ENCODE measurements at places on chromosomes 4 and X.

DNA sequence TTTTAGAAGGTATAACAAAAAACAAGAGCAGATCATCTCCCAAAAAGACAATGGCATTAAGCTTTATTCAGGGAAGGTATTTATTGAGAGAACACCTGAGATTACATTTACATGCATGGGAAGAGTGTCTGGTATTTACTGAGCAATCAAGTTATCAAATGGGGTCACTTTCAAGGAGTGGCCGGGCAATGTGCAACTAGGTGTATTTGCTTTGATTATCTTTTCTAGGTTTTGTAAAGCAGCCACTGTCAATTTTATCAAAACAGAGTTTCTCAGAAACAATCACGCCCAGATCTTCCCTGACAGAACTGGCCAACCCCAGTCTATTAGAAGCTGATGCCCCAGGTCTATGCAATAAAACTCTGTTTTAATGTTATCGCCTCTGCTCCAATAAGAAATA lies 169.5 kb downstream of the GLRA2 start:
- no peak for DNase-seq

- no peak for DNase-seq
These were observed 42.7 kb downstream of the SORCS2 start for GRCh38 chr4:7235030-7235380.

GRCh38 chr4:107210450-107211239 lies 174.5 kb upstream of the DKK2 start:
- DNase-seq: no peak

- DNase-seq: no peak
These were observed 307.0 kb upstream of the HS3ST1 start for GRCh38 chr4:11735651-11736050.

GRCh38 chr4:42385516-42385915 lies 11.8 kb upstream of the SHISA3 start:
- no peak for DNase-seq
